ENCODE measurements at places on chromosomes 5 and 9. TPM values are rescaled to one million over a fixed set of nuclear protein-coding genes. Genes with fewer than 3 reads are reported as not detected.

The WHRN gene
- polyA plus RNA-seq, result 6.4 TPM

The TMC1 gene
- 0.51 TPM for polyA plus RNA-seq

The ZCCHC9 gene
- polyA plus RNA-seq, result 27.6 TPM

The PRDM9 gene
- not detected for polyA plus RNA-seq

The GLRA1 gene
- not detected for polyA plus RNA-seq

The CYSRT1 gene
- polyA plus RNA-seq, result 1.2 TPM
